H9 (cell line): ENCODE measurements at places on chromosomes 12 and 14.
A peak's percentile ranks its signal among the peaks of the same experiment; 100 is the strongest.

DNA sequence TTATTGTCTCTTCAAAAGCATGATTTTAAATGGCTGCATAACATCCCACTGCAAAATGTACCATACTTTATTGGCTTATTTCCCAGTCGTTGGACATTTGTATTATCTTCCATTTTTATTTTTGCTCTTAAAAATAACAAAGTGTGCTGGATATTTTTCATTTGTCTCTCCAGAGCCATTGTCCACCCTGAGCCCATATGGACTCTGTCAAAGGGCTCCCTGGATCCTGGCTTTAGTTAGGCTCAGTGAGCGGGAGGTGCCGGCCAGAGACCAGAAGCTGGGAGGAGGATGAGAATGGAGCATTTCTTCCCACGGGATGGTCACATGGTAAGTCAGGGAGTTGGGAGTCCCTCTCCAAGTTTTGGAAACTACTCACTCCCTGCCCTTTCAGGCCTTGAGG lies 296.9 kb downstream of the NUAK1 start:
- DNase-seq: no peak

GRCh38 chr14:68283378-68284123 lies 464.0 kb downstream of the RAD51B start:
- DNase-seq: no peak

- no peak for DNase-seq
Observed at GRCh38 chr12:106564678-106565329, 18.0 kb upstream of the RFX4 start.

DNA sequence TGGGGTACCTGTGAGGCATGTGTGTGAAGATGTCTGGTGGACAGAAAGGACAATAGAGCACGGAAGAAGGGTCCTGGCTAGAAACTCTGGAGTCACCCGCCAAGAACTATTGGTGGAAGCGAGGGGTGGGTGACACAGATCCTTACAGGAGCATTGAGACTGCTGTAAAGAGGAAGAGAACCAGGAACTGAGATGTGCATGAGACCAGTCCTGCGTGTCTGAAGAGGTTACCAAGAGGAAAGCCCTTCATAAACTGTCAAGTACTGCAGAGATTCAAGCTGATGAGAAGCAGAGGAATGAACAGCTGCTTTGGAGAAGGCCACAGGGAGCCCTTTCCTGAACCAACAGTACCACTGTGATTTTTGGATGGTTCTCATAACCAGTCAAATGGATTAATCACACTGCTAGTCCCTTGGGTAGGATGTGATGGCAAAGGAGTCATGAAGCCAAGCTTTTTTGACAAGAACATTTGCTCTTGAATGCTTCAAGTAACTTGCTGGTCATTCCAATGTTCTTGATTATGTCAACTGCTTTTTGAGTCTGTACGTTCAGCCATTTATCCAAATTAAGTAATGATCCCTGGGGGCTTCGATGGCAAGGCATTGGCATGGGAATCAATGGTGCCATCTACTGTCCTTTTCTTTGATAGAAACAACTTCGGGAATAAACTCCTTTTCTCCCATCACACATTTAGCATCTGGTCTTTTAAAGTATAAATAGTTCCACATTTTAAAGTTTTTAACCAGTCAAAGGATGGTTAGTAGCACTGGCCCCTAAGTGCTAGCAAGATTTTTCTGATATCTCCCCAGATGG lies 42.9 kb downstream of the GPR135 start:
- DNase-seq: no peak

DNA sequence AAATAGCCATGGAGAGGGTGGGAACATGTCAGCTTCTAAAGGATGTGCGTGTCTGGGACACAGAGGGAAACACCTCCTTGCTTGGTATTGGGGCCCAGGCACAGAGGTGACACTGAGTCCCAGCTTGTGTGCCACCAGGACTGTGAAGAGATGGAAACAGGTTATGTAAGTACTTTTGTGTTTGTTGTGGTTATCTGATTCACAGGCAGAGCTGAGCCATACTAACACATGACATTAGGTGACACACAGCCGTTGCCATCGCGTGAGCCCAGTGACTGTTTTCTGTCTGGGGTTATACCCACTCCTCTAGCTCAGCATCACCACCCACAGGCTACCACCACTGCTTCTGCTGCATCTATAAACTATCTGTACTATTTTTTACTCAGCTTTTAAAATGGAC lies 12.1 kb upstream of the FLVCR2 start:
- DNase-seq: no peak

DNA sequence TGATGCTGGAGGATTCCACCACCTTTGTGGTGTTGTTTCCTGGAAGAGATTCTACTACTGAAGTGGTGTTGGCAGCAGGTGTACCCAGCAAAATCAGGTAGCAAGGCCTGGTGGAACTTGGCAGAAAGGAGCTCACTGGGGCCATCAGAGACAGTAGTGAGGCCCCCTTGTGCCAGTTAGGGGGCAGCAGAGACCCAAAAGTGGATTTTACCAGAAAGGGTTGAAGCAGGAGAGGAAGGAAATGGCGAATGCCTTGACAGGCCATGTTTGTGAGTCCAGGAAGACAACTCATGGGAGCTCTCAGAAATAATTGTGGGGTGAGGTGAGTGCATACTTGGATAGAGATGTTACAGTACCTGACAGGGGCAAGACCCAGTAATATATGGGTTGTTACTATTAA lies 137.7 kb upstream of the FGD4 start:
- peak; percentile 65 for DNase-seq
